ENCODE measurements at places on chromosomes 2 and 18. TPM values are rescaled to one million over a fixed set of nuclear protein-coding genes. Genes with fewer than 3 reads are reported as not detected.

The LRRC30 gene
- not detected for total RNA-seq

The ALPP gene
- total RNA-seq = 47.5 TPM

The TXNDC9 gene
- total RNA-seq = 38.6 TPM

The IL1B gene
- total RNA-seq = 1.4 TPM

The IL1F10 gene
- total RNA-seq = not detected

Measured in PC-9 (cell line).